CD4-positive, alpha-beta T cell treated with Interleukin-1 beta for 1 hour (primary cell): ENCODE measurements at places on chromosomes 1 and 21.

DNA sequence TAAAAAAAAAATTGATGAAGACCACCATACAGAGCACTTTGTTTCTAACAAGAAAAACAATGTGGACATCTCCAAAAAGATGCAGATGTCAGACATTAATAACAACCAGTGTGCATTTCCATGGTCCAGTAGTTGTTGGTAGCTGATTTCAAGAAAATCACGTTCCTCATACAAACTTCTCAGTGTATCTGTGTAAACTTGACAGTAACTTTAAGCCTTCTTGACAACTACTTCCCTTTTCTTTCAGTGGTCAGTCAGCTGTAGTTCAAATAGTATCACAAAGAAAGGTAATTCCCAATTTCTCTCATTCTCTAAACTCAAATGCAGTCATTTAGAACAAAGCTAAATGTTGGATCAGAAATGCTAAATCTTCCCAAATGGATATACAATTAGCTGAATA lies 879.9 kb downstream of the AMY1C start:
- DNase-seq, result no peak

DNA sequence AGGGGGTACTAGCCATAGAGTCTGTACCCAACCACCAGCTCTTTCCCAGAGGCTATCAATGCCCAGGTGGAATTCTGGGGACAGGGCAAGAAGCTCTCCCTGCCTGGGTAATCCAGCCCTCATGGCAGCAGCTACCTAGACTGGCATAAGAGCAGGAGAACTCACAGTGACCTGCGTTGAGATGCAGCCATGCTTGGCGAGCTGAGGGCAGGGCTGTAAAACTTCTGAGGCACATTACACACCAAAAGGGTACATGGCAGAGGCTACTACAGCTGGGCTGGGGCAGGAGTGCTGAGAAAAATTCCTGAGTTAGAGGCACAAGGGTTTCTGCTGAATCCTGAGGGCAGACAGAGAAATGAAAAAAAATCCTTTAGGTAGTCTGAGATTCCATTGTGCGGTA lies 927.9 kb upstream of the B3GALT2 start:
- no peak for DNase-seq

- peak; percentile 47 for DNase-seq
Measured at GRCh38 chr1:15994590-15995351, 9.3 kb upstream of the SRARP start.

GRCh38 chr1:6530504-6531160 lies 23.7 kb downstream of the NOL9 start:
- DNase-seq, result no peak

DNA sequence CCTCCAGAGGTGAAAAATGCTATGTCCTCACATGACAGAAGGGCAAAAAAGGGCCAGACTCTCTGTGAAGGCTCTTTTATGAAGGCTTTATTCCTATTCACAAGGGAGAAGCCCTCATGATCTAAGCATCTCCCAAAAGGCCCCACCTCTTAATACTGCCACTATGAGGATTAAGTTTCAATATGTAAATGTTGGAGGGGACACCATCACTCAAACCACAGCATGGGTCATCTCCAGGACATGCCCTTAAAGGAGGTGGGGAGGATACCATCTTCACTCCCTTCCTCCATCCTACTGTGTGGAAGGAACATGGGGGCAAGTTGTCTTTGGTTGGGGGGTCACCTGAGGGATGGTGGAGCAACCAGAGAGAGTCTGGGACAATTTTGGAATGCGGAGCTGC lies 170.1 kb downstream of the TRIM33 start:
- DNase-seq, result no peak

DNA sequence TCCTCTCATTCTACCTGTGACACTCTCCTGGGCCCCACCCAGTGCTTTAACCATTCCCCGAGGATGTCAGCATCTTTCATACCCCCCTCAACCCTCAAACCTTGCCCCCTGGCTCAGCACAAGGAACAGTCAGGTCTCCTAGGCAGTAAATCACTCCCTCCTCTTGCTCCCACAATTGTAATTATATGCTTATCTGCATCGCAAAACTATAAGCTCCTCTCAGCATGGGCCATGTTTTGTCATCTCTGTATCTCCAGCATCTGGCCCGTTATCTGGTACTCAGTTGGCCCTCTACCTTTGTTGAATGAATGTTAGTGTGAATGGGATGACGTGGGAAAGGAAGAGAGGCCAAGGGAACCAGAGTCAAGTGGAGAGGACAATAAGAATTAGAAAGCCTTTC lies 2.8 kb upstream of the ELOVL1 start:
- no peak for DNase-seq

- no peak for DNase-seq
Measured at GRCh38 chr1:116185161-116185701, 74.0 kb downstream of the MAB21L3 start.

DNA sequence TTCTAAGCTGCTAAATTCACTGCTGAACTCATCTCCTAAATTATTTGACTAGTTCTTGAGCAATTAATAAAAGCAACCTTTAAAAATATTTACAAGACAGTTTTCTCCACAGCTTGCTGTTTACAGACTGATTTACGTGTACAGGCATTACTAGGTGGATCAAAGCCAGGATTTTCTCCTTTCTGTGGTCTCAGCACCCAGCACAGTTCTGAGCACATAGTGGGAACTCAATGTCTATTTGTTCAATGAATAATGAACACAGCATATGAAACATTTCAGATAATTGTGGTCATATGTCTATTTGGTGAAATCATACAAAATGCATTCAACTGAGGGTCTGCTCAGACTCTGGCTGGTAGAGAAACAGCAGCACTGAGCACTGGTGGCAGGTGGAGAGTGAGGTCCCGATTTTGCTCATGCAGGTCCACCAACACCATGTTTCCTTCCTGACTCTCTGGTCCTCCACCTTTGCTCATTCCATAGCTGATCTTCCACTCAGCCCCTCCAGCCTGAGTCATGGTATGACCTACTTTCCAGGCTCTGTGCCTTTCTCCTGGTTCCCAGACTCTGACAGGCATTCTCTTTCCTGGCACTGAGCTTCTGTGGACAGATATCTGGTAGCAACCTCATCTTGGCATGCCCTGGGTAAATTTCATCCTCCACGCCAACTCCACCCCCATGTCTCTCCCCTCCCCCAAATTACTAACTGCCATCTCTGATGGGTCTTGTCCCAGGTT lies 311.3 kb downstream of the TGFB2 start:
- DNase-seq, result no peak

DNA sequence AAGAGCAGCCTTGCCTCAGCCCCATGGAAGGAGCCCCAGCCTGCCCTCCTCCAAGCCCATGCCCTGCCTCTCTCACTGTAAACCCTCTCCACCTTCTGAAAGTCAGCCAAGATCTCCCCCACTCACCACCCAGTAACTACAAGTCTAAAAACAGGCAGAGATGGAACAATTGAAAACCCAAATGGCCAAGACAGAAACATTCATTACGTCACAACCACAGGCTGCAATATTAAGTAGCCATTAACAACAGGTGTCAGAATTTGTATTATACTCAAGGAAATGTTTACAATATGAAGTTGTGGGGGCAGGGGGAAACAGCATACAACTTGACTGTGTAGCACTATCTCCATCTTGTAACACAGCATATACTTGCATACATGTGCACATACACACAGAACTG lies 2.4 kb downstream of the IRF6 start:
- no peak for DNase-seq

DNA sequence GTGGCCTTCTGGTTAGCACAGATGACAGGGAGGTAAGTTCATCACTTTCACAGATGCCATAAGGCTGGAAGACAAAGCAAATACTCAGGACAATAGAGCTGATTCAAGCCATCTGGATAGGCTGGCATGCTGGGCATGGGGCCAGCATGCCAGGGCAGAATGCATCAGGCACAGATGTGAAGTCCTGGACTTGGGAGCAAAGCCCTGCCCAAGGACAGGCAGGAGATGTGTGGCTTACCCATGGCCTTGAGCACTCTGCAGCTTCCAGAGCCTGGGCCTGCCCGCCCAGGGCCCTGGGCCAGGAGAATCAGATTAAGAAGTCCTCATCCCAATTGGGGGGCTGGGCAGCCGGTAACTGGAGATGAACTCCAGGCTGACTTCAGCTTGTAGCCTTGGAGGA lies 135.7 kb upstream of the ZC3H12A start:
- no peak for DNase-seq

DNA sequence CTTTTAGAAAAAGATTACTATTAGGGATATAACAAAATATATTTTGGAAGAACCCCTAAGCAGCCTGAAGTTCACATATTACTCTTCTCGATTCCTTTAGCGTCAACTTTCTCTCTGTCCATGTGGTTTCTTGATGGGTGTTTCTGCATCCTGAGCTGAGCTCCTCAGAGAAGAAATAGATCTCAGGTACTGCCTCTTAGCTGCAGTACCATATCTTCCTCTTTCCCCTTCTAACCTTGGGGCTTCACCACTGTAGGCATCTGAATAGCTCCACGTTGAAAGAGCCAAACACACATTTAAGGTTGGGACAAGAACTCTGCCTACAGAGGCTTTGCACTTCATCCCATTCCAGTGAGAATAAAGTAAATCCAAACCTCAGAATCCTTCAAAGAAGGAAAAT lies 59.2 kb downstream of the SAMSN1 start:
- DNase-seq, result no peak

DNA sequence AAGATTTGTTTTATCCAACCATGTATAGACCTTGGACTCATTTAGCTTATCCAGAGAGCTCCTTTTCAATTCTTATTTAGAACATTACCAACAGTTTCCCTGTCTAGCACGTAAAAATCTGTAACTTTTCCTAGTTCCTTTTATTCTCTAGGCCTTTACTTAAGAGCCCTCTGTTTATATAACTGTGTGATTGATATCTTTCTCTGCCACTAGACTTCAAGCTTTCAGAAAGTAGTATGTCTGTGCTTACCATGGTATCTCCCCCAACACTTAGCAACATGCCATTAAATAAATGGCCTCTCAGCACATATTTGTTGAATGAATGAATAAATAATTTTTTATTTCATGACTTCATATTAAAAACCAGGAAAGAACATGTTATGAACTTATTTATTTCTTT lies 209.4 kb downstream of the PTPRC start:
- no peak for DNase-seq

GRCh38 chr1:69055194-69055593 lies 512.5 kb upstream of the LRRC7 start:
- DNase-seq, result no peak

DNA sequence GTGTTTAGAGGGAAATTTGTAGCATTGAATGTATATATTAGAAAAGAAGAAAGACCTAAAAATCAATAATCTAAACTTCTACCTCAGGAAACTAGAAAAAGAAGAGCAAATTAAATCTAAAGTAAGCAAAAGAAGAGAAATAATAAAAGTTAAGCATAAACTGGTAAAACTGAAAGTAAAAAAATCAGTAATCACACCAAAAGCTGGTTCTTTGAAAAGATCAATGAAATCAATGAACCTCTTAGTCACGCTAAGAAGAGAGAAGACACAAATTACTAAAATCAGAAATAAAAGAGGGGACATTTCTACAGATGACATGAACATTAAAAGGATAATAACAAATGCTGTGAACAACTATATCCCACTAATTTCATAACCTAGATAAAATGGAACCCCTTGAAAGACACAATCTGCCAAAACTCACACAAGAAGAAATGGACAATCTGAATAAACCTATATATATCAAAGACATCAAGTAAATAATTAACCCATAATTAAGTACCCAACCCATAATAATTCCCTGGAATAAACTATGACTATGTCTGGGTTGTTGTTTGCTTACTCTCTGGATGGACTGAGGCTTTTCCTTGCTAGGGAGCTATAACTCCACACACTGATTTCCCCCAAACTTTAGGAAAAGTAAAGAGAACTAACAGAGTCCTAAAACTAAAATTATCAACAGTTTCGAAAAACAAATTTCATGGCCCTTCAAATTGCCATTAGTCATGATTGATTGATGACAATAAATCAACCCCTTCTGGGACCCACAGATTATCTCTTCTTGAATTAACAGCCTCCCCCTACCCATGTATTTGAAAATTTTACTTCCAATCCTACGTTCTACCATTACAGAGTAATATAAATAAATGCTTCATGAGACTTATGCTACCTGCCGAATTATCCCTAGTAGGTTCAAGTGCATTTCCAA lies 2.8 kb upstream of the CDC73 start:
- no peak for DNase-seq

DNA sequence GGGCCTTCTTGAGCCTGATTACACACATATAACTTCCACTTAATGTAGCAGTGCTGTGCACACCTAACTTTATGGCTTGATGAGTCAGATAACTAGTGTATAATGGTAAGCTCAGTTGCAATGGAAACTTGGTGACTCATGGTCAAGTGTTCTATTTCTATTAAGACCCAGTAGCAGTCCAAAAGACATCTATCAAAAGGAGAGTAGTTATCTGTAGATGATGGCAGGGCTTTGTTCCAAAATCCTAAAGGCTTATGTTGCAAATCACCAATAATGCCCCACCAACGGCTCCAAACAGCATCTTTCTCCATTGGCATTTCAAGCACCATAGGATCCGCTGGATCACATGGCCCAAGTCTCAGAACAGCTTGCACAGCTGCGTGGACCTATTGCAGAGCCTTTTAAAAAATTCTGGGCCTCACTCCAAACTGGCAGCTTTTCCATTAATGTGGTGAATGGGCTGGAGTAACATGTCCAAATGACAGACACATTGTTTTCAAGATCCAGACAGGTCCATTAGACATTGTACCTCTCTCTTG lies 566.8 kb upstream of the USP24 start:
- DNase-seq, result no peak

DNA sequence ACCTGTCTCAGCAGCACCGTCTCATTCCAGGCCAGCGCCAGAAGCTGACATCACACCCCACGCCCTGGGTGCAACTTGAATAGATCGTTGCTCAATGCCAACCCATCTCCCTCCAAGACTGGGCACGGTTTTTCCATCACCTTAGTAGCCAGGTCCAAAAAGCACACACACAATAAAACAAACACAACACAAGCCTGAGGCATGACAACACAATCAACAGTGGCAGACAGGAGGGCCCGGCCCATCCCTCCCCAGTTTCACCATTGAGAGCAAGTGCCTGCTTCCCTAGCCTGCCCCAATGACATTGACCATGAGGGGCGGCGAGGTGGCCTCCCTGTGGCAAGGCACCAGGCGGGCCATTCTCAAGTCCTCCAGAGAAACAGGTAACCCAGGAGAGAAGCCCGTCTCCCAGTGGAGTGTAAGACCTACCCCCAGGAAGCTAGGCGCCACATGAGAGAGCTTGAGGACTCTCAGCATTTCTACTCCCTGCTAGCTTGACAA lies 2.7 kb downstream of the IFFO2 start:
- DNase-seq, result no peak

- DNase-seq, result no peak
Measured at GRCh38 chr1:55272994-55273393, 57.8 kb upstream of the USP24 start.

DNA sequence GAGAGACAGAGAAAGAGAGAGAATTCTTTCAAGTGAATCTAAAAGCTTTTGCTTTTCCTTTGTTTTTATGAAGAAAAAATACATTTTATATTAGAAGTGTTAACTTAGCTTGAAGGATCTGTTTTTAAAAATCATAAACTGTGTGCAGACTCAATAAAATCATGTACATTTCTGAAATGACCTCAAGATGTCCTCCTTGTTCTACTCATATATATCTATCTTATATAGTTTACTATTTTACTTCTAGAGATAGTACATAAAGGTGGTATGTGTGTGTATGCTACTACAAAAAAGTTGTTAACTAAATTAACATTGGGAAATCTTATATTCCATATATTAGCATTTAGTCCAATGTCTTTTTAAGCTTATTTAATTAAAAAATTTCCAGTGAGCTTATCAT lies 117.6 kb downstream of the PTPRC start:
- no peak for DNase-seq
